ENCODE measurements at places on chromosomes 16 and 17.
A peak's percentile ranks its signal among the peaks of the same experiment; 100 is the strongest.

DNA sequence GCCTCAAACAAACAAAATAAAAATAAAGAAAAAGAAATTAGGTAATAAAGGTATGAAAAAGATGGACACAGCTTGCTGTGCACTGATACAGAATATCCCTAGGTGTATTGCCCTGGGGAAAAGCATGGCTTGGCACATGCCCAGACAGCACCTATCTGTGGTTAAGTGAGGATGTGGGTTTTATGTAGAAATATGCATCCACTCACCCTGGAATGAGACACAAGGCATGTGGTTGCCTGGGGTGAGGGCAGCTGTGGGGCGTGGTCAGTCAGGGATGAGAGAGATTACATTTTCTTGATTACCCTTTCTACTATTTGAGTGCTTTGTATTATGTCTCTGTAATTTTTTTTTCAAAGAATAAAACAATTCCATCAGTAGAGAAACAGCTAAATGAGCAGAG is 6.9 kb downstream of the PLLP start:
- DNase-seq: peak; percentile 73

DNA sequence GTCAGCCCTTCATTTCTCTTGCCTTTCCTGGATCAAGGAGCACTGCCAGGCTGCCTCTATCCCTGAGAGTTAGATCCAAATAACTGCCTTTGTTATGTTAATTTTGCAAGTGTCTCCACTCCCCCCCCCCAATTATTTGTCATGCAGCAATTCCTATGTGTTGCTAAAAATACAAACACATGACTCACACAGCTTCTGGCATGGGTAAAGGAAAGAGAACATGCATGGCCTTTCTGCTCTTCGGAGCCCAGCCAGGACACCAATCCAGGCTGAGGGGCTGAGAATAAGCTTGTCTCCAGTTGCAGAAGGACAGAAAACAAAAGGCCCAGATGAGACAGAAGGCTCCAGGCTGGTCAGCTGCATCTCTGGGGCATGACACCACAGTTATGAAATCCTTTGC is 148.0 kb upstream of the TNRC6C start:
- DNase-seq: no peak

DNA sequence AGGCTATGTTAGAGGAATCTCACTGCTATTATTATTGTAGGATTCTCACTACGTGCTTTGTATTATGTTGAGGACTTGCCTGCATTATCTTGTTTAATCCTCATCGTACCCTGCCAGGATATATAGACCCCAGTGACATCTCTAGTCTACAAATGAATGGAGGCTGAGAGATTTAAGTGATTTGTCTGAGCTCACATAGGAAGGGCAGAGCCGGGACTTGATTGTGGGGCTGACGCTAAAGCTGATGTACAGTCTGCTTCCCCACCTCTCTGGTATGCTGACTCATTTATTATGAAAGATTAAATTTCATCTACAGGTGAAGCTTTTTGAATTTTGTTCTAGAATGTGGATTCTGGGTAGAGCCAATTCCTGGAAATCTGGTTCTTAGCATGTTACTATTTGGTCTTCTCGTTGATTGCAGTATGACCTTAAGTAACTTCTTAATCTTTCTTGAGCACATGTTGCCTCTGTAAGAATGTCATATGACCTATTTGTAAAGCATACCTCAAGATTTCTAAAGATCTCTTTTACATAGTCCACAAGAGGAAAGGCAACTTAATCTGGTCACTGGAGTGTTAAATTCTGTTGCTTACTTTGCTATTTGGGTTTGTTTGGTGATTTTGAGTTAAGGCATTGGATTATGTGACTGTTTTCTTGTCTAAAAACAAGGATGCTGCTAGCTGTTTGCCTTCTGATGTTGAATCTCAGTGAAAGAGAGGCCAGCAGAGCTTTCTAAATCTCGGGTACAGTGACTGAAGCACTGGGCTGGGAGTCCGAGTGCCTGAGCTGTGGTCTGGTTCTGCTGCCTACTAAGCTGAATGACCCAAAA is 12.4 kb downstream of the METTL9 start:
- DNase-seq: no peak

DNA sequence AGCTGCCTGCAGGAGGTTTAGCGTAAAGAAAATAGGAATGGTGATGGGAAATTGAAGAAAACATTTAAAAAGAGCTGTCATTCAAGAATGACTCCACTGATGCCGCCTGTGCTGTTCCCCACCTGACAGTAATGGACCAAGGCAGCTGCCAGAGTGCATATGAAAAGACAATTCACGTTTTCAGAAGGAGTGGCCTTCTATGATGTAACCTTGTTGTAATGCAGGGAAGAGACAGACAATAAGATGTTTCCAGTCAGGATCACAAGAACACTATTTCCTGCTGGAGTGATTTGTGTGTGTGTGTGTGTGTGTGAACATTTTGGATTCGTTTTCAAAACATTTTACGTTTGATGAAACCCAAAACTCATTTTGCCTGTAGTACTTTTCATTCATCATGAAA is 203.7 kb downstream of the LGALS9B start:
- DNase-seq: no peak

GRCh38 chr17:45374501-45374900 is 57.7 kb upstream of the MAP3K14 start:
- DNase-seq: no peak
